ENCODE measurements at places on chromosomes 6 and 20.

GRCh38 chr6:166512567-166512966 lies 73.9 kb downstream of the RAMACL start:
- no peak for DNase-seq

- no peak for DNase-seq
Observed at GRCh38 chr20:48944663-48945297, 23.3 kb downstream of the ARFGEF2 start.

GRCh38 chr6:155980014-155980767 lies 524.6 kb upstream of the NOX3 start:
- no peak for DNase-seq

DNA sequence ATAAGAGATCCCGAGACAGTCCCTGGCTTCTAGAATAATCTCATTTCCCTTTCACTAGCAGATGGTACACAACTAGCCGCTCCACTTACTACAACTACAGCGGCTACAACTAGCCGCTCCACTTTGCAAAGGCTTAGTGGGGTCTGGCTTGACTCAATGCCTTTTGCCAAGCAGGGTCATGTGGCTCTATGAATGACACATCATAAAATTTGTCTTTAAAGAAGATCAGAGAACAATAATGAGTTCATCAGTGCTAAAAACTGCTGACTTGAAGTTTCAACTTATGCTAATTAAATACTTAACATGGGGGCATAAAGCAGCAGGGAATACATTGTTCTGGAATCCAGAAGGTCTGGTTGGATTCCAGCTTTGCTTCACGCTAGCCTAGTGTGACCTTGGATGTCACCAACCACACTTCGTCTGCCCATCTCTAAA lies 2.0 kb upstream of the MICAL1 start:
- DNase-seq = no peak

DNA sequence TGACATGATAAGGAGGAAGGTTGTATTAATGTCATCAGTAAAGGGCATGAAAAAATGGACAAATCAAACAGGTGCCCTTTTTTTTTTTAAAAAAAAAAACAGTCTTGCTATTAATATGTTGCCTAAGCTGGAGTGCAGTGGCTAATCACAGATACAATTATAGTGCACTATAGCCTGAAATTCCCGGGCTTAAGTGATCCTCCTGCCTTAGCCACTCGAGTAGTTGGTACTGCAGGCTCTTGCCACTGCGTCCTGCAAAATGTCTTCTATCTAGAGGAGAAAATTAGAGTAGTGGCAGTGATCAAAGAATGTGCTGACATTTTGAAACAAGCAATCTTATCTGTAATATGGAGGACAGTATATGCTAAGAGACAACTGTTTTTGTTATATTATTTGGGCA lies 127.7 kb downstream of the ASCC3 start:
- DNase-seq = no peak

GRCh38 chr20:37922016-37922415 lies 19.1 kb downstream of the VSTM2L start:
- DNase-seq = no peak

GRCh38 chr6:79993012-79993910 lies 11.2 kb upstream of the TTK start:
- DNase-seq = no peak

- DNase-seq = no peak
Observed at GRCh38 chr20:53738039-53738944, 144.7 kb upstream of the ZNF217 start.

GRCh38 chr20:34045930-34046725 lies 52.4 kb downstream of the RALY start:
- no peak for DNase-seq

GRCh38 chr6:101399616-101400162 lies 6.2 kb downstream of the GRIK2 start:
- DNase-seq = no peak

- DNase-seq = no peak
Observed at GRCh38 chr20:19850198-19850533, 92.1 kb downstream of the RIN2 start.

Measured in esophagus squamous epithelium (tissue), 5 donors.